T-helper 9 cell (primary cell): ENCODE measurements at places on chromosomes 11 and 22.

DNA sequence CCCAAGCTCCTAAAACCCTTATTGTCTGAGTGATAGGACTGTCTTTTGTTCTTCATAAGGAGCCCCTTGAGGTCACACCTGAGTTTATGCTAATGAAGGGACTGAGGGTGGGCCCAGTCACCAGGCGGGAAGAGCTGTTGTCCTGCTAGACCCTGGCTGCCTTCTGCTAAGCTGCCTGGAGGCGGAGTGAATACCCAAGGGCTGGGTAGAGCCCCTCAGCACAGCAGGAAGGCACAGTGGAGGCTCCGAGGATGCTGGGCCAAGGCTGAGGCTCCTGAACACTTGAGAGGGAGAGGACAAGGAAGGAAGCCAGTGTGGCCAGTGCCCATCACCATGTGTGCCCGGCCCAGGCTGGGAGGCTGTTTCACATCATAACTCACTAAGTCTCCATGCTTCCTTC lies 4.8 kb upstream of the PHF21B start:
- DNase-seq, result no peak

DNA sequence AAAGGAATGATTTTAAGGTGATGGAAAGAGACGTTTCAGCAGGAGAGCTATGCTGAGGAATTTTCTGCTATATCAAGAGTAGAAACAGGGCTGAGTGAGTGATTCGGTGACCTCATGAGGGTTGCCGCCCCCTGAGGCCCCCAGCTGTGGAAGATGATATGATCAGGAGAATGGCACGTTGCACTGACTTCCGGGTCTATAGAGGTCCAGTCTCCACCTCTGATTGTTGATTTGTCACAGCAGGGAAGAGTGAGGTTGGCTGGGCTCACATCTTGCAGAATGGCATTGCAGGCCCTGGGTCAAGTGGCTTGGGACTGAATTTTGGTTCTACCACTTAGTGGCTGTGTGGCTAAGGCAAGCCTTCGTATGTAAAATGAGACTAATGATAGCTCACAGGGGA lies 205.1 kb downstream of the SNX19 start:
- DNase-seq, result no peak

- no peak for DNase-seq
Observed at GRCh38 chr11:3109434-3109833, 52.2 kb upstream of the CARS1 start.

DNA sequence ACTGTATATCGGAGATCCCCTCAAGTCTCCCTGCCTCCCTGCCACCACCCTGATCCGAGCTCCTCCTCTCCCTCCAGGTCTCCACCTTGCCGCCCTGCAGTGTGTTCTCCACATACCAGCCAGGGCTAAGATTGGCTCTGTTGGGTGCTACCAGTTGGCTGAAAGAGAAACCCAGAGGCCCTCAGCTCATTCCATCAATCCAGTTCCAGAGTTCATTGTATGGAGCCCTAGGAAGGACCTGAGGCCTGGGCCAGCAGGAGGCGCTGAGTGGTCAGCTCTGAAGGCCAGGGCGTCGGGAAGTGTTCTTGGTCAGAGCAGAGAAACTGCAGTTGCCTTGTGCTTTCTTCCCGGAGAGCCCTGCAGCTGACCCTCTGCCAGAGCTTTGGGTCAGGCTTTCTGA lies 2.2 kb upstream of the TOP3B start:
- DNase-seq, result no peak

DNA sequence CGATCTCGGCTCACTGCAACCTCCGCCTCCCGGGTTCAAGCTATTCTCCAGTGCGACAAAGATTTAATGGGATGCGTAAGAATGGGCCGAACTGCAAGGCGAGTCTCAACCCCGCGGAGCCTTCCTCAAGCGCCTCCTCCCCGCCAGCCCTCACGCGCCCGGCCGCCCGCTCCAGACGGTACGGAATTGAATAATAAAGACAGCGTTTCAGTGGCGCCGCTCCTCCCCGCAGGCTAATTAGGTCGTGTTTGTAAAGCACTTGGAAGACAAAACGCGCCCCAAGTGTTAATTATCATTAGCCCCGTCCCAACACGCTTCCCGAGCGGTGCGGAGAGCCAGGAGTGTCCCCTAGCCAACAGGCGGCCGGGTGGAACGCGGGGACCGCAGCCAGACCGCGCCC lies 192.0 kb downstream of the BUD13 start:
- no peak for DNase-seq

DNA sequence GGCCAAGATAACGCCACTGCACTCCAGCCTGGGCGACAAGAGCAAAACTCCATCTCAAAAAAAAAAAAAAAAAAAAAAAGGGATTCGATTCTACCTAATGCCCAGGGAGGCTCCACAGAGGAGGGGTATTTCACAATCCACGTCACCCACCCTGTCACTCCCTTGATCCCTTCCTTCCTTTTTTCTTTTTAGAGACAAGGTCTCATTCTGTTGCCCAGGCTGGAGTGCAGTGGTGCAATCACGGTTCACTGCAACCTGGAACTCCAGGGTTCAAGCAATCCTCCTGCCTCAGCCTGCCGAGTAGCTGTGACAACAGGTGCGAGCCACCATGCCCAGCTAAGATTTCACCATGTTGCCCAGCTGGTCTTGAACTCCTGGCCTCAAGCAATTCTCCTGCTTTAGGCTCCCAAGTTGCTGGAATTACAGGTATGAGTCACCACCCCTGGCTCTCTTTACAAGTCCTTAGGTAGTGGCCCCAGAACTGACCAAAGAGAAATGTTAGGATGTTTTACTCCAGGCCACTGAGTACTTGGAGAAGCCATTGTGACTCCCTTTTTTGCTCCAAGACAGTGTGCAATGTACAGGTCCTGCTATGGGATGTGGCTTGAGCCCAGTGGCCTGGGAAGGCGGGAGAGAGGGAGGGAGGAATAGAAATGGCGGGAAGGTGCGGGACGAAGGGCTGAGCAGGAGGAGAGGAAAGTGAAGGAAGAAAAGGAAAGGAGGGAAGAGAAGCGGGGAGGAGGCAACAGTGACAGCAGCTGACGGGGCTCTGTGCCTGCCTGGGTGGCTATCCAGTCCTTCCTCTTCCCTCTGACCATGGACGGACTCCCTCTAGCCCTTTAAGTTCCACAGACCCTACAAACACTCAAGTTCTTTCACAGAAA lies 11.8 kb upstream of the FXYD2 start:
- no peak for DNase-seq

DNA sequence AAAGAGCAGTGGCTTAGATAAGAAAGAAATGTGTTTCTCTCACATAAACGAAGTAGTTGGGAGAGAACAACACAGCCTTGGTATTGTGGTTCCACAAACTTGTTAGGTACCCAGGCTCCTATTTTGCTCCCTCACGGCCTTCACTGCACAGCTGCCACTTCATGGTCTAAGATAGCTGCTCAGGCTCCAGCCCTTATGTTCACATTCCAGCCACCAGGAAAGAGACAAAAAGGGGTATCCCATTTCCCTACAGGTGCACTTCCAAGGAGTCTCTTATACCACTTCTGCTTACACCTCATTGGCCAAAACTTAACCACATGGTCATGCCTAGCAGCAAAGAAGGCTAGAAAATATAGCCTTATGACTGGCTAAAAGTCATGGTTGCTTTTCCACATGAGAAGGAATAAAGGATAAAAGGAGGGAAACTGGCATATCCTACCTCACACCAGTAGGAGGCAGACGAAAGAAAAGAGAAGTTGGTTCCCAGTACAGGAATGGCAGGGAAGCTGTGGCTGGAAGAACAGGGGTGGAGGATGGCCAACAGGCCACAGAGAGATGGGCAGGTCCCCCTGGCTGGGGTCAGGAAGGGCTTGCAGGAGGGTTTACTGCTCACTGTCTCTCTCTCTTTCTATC lies 5.4 kb upstream of the HDHD5 start:
- DNase-seq, result no peak

- peak; percentile 26 for DNase-seq
Observed at GRCh38 chr11:75582895-75583717, 21.1 kb downstream of the SERPINH1 start.

GRCh38 chr11:61571869-61572268 lies 9.0 kb downstream of the SYT7 start:
- DNase-seq, result no peak

DNA sequence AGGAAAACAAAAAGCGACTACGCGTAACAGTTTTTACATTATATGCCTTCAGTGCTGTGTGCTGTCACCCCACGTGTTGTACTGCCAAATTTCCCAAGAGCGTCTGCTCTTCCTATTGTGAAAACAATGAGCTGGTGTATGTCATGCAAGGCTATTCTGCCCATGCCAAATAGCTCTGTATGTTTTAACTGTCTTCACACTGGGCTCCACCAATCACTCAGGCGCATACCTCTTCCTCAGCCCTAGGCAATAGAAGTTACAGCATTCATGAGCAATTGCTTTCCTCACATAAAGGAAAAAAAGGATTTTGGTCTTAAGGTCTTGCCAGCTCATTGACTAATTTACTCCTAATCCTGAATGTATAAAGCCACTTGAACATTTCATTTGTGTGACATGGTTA lies 606.8 kb downstream of the NTM start:
- DNase-seq, result no peak

DNA sequence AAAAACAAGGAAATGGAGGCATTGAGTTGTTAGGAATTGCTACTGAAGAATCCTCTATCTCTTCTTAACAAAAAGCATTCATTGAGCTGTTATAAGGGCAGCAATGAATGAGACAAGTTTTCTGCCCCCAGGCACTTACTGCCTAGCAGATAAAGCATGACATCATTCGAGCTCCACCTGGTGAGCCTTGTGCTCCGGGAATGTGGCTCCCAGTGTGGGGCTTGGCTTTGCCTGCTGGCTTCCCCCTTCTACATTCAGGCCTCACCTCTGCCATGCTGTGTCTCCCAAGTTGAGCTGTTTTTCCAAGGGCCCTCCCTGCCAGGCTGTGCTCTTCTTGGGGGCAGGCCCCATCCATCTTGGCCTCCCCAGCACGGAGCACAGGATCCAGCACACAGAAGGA lies 56.9 kb upstream of the EIF3D start:
- DNase-seq, result no peak

DNA sequence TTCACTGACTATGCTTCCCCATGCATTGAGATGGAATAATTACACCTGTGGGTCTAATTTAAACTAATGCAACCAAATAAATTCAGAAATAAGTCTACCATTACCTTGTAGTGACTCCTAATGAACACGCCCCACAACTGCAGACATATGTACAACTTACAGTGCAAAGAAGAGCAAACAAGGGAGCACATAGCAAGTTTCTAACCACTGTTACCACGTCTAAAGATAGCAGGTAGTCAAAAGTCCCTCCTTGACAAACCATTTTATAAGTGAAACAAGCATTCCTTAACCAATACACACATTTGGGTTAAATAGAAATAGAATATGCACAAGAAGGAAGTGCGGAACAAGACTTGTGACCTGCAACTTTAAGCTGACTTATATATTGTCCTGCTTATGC lies 20.6 kb downstream of the PHF21A start:
- no peak for DNase-seq

GRCh38 chr11:107956543-107956942 lies 28.3 kb downstream of the RAB39A start:
- no peak for DNase-seq

- DNase-seq, result no peak
Observed at GRCh38 chr22:50306753-50307749, at the start of gene PLXNB2. Gene PLXNB2, minus strand, starts transcription at chr22:50307646. Its CDS starts 17,062 bp downstream, at chr22:50290584.

DNA sequence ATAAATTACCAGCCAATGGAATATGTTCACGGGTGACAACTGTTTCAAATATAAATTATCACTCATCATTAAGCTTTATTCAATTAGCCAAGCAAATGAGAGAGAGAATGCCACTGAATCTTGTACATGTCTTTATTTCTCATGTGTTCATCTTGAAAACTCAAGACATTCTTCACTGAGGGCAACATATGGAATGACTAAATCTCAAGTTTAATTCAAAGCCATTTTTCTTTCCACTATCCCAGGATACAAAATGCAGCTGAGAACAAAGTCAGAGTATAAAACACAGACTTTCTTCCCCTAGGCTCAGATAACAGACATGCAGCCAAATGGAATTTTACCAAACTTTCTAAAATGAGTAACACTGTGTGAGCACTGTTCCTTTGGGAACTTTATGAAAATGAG lies 12.1 kb upstream of the BBOX1 start:
- DNase-seq, result no peak

DNA sequence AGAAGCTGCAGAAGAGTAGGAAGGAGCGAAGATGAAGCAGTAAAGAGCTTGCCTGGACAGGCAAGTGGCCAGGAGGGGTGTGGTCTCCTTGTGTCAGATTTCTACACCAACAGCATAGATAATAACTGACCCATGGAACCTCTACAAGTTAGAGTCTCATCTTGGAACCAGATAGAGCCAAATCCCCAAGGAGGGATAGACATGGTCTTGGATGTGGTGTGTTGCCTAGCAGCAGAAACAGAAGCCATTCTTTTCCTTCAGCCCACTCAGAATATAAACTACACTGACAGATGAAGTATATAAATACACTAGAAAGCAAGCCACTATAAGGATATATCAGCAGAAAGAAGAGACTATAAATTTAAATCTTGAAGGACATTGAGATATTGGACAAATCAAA lies 4.3 kb upstream of the CARD16 start:
- no peak for DNase-seq

- no peak for DNase-seq
Observed at GRCh38 chr11:11420899-11421285, 67.8 kb upstream of the CSNK2A3 start.

DNA sequence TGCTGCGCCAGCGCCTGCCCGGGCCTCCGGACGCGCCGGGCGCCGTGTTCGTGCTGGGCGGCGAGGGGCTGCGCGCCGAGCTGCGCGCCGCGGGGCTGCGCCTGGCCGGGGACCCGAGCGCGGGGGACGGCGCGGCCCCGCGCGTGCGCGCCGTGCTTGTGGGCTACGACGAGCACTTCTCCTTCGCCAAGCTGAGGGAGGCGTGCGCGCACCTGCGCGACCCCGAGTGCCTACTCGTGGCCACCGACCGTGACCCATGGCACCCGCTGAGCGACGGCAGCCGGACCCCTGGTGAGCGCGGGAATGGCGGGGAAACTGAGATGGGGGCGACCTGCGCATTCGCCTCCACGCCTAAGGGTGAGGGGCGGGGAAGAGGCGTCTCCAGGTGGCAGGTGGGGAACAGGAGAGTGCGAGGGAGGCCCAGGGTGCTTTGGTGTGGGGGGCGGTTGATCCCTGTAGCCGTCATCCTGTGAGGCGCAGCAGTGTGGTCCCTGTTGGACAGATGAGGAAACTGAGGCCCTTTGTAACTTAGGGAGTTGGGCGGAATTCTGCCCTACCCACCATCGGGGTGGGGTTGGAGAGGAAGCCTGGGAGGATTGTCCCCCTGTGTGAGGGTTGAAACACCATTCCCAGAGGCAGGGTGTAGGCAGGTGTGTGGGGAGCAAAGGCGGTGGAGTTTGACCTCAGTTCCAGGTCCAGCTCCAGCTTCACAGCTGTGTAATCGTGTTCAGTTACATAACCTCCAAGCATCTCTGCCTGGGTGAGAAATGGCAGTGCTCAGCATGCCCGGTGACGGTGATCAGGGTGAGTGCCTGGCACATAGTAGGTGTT lies 758 bp downstream of the PDXP start:
- no peak for DNase-seq

DNA sequence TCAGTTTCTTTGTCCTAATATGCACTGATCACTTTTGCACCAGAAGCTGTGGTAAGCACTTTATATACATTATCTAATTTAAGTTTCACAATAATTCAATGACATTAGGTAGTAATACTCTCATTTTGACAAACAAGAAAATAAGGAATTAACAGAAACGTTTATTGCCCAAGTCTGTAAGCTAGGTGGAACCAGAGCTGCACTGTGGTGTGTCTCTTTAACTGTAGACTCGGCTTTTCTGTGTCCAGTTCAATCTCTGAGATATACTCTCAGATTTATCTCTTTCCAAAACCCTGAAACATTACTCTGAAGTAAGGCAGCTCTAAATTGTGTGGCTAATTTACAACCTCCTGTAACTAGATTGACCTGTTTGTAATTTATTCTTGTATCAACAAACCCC lies 101.1 kb downstream of the MUC15 start:
- DNase-seq, result no peak

GRCh38 chr22:50705219-50705691 lies 32.6 kb downstream of the SHANK3 start:
- DNase-seq, result no peak
